ENCODE measurements at places on chromosomes 3 and 15. TPM values are rescaled to one million over a fixed set of nuclear protein-coding genes. Genes with fewer than 3 reads are reported as not detected.
A peak's percentile ranks its signal among the peaks of the same experiment; 100 is the strongest.

DNA sequence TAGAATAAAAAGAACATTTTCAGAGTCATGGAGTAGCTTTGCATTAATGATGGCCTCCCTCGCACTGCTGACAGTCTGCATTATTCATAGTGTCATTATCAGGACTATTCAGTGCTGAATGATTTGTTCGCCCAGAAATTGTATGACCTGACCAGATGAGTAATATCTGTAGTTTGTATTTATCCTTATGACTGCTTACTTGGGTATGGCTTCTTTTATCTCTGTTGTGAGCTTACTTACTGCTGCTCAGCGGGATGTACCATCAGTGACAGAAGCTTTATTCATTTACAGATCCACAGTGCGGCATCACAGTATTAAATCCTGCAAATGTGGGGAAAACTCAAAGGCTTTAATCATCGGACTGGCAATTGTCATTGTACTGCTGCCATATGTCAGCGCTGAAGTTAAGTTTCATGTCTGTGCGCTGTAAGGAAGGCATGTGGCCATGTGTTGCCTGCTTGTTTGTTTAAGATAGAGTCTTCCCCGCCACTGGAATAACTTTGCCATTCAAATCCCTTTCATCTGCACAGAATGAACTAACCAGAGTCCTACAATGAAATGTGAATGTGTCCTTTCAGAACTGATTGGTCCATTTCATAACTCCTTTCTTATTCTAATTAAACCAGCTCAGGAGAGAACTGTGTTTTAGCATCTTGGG, 262.2 kb downstream of the CHL1 start:
- H3K4me3 ChIP-seq, result no peak overlapping the region
- no peaks in the 10 kb centered on the region for H3K4me1 ChIP-seq
- no peaks in the 10 kb centered on the region for H3K27me3 ChIP-seq
- H3K27ac ChIP-seq, result no peak overlapping the region
- DNase-seq, result no peak

DNA sequence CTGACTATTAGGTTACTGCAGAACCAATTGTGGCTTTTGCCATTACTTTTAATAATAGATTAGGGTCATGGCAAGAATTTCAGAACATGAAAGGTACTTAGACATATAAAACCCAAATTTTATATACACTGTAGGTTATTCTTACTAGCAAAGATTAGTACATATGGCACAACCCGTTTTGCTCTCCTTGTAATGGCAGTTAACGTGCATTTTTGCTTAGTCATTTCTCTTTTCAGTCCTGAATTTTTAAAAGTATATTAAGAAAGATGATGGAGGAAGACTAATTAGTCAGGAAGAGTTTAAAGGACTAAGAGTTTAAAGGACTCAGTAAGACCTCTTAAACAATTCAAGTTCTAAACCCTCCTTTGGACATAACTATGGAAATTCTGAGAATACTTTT, 114.0 kb downstream of the PEAK1 start:
- H3K27me3 ChIP-seq, result no peaks in the 10 kb centered on the region
- H3K4me3 ChIP-seq, result no peak overlapping the region
- no peak for DNase-seq
- no peak overlapping the region for H3K27ac ChIP-seq
- H3K36me3 ChIP-seq, result no peaks in the 10 kb centered on the region

DNA sequence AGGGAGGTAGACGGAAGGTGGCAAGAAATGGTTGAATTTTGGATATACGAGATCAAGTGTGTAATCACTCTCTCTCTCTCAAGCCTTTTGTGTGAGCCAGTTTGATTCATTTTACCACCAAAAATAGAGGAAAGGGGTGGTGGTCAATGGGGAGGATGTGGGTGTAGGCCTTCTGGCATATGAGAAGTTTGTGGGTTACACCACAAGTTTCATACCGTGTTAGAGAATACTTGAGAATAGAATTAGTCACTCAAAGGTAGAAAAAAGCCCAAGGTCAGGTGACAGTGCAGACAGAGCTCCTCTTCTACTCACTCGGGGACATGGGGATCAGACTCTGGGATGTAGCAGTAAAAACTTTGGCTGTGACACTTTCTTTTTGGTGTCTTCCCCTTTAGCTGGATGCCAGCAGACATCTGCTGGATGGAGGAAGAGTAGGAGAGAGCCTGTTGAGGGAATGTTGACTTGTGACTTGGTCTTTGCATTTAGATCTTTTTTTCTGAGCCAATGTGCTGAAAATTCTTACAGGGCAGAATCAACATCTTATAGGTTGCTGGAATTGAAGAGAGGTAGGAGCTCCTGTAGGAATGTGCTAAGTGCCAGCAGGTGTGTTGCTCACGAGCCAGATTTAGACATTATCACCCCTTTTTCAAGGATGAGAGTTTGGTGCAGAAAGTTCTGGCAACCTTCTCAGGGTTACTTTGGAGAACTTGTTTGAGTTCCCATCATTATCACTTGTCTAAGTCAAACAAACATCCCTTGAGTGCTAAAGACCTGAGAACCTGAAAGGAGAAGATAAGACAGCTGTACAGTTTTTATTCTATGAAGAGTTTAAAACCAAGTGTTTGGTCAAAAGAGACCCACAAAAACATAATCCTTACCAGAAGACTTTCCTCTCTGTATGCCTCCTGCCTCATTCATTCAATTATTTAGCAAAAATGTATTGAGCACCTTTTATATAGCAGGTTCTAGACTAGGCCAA, 43.9 kb upstream of the RYK start:
- no peaks in the 10 kb centered on the region for H3K36me3 ChIP-seq
- no peak overlapping the region for H3K27ac ChIP-seq
- peaks cover 17% of the 10 kb centered on the region for H3K4me1 ChIP-seq
- H3K4me3 ChIP-seq, result peak overlapping the region; percentile 18
- peak; percentile 24 for DNase-seq

DNA sequence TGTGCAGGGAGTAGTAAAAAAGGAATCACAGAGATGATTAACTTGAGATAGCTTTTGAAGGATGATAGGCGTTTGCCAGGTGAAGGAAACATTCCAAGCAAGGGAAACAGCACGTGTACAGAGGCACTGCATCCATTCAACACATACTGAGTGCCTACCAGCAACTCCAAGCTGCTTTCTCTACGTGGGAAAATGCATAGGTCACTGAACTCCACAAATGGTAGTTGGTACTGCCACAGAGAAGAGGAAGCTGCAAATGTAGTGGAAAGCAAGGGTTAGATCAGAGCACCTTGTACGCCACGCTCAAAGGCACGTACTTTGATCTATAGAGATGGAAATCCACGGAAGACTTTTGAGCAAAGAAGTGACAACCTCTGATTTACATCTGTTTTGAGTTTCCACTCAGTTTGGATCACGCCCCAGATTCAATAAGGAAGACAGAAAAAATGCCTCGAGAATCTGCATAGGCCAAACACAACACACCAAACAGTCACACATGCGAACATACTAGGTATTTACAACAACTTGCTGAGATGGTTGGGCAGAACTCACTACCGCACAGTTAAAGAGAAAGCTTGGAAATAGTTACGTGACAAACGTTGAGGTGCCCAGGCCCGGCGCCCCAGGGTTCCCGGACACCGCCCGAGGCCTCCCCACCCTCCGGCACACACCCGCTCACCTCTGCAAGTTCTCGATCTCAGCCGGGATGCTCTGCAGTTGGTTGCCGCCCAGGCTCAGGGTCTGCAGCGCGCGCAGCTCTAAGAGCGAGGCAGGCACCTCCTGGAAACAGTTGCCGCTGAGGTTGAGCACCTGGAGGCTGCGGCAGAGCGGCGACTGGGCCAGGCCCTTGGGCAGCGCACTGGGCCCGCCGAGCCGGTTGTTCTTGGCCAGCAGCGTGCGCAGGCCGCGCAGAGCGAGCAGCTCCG, 826 bp downstream of the LRRC58 start:
- peaks cover 45% of the 10 kb centered on the region for H3K4me1 ChIP-seq
- peak overlapping the region; percentile 86 for H3K4me3 ChIP-seq

GRCh38 chr3:138497851-138498250, 63.4 kb downstream of the ESYT3 start:
- H3K4me1 ChIP-seq, result no peaks in the 10 kb centered on the region
- no peaks in the 10 kb centered on the region for H3K36me3 ChIP-seq
- no peaks in the 10 kb centered on the region for H3K27me3 ChIP-seq
- H3K27ac ChIP-seq, result no peak overlapping the region
- no peak for DNase-seq

GRCh38 chr3:177158461-177158860, 38.8 kb downstream of the TBL1XR1 start:
- no peaks in the 10 kb centered on the region for H3K27me3 ChIP-seq
- DNase-seq, result no peak
- no peaks in the 10 kb centered on the region for H3K36me3 ChIP-seq
- H3K27ac ChIP-seq, result no peak overlapping the region
- H3K4me1 ChIP-seq, result peaks cover 12% of the 10 kb centered on the region
- H3K4me3 ChIP-seq, result no peak overlapping the region

- DNase-seq, result no peak
- H3K36me3 ChIP-seq, result no peaks in the 10 kb centered on the region
- no peak overlapping the region for H3K4me3 ChIP-seq
- no peak overlapping the region for H3K27ac ChIP-seq
- no peaks in the 10 kb centered on the region for H3K4me1 ChIP-seq
Measured at GRCh38 chr3:46141813-46142212, 66.3 kb downstream of the CCR1 start.

- no peak overlapping the region for H3K27ac ChIP-seq
- DNase-seq, result no peak
- no peaks in the 10 kb centered on the region for H3K36me3 ChIP-seq
- no peak overlapping the region for H3K4me3 ChIP-seq
- no peaks in the 10 kb centered on the region for H3K27me3 ChIP-seq
- no peaks in the 10 kb centered on the region for H3K4me1 ChIP-seq
Measured at GRCh38 chr15:38930851-38931572, 366.4 kb upstream of the RASGRP1 start.

DNA sequence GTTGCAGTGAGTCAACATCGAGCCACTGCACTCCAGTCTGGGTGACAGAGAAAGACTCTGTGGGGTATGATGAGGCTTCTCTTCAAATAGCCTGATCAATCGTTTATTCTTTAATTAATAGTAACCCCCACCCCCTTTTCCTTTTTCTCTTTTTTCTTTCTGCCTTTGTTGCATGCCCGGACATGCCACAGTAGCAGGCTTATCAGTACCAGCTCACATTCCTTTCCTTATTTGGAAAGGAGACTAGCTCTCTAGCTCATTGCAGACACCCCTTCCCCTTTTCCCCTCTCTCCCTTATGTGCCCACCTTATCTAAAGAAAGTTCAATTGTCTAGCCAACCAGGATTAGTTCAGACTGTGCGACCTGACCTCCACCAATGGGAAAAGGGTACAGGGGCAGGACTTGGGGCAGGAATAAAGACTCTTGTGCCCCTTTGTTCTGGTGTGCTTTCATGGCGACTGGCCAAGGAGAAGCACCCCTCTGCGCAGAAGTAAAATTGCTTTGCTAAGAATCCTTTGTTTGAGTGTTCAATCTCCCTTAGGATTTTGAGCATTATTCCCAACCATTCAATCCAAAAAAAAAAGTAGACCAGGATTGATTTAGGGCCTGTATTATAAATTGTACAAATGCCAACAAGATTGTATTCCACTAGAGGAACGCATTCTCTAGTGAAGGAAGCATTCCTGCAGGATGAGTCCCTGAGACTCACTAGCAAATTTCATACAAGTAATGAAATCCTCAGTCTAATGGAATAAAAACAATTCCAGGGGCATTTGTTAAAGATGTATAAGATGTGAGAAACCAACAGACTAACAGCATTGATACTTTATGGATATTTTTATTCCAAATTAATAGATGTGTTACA, 95.8 kb upstream of the SNRPN start:
- H3K36me3 ChIP-seq, result no peaks in the 10 kb centered on the region
- no peak overlapping the region for H3K4me3 ChIP-seq
- no peaks in the 10 kb centered on the region for H3K4me1 ChIP-seq
- H3K27me3 ChIP-seq, result no peaks in the 10 kb centered on the region

DNA sequence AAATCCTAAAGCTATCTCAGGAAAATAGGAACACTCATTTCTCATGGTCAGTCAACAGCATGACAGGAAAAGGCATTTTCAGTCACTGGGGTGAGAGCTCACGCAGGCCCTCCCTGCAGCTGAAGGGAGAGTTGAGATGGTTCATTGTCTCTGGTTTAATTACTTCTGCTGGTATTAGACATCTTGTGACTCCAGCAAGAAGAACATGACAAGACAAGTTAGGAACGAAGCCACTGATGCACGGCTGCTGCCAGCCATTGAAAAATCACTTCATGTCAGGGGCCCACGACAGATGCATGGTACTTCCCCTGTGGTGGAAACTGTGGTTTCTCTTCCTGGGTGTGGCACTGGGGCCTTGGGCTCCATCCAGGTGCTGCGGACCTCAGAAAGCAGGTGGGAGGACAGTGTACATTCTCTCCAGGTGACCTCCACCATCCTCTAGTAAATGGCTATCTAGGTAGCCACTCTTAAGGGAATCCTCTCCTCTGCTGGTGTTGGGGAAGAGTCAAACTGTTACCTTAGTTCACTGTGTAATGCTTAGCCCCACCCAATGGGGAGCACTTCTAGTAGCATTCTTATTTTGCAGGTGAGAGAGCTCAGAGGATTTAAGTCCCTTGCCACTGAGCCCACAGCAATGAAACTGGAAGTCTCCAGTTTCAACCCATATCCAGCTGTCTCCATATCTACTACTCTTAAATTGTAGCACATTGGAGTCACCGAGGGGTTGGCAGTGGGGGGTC, 274.2 kb downstream of the LRTM1 start:
- no peak for DNase-seq
- no peak overlapping the region for H3K27ac ChIP-seq
- no peak overlapping the region for H3K4me3 ChIP-seq
- H3K36me3 ChIP-seq, result no peaks in the 10 kb centered on the region
- no peaks in the 10 kb centered on the region for H3K4me1 ChIP-seq

DNA sequence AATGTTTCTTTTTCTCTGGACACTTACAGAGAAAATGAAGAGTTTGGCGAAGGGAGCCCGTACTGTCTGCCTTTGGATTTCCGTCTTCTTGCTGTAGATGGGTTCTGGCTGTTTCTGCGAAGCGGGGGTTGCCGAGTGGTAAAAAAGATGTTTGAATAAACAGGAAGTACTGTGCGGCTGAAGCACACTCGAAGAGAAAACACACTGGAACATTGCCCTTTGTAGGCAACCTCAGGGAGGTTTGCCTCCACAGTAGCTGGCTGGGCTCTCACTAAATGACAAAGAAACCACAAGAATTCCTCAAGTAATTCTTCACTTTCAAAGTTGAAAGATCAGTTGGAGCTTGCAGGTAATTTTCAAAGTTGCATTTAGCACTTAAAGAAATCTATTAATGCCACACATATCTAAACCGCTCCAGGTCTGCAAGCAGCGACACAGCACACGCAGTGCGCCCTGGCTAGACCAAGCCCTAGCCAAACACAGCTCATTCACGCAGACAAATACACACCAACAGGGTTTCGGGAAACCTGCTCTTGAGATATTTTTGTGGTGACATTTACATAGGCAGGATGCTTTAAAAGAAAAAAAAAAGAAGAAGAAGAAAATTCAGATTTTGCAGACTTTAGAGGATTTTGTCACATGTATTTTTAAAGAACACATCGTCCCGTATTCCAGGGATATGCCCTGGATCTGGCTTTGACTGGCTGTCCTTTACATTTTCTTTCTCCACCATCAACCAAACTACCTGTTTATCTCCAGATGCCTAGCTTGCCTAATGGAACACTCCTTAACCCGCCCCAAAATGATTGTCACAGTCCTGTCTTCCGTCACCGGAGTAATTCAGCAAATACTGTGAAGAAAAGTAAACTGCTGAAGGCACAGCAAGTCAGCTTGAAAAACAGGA, 452.8 kb downstream of the FOXP1 start:
- H3K27ac ChIP-seq, result peak overlapping the region; percentile 79
- H3K4me1 ChIP-seq, result peaks cover 65% of the 10 kb centered on the region
- H3K27me3 ChIP-seq, result no peaks in the 10 kb centered on the region
- H3K4me3 ChIP-seq, result peak overlapping the region; percentile 61
- no peaks in the 10 kb centered on the region for H3K36me3 ChIP-seq
- peak; percentile 80 for DNase-seq

GRCh38 chr3:42398080-42398479, 12.3 kb downstream of the LYZL4 start:
- H3K27ac ChIP-seq, result no peak overlapping the region
- no peak overlapping the region for H3K4me3 ChIP-seq
- no peaks in the 10 kb centered on the region for H3K36me3 ChIP-seq

Gene LDHAL6B
- not detected for total RNA-seq

Gene DUOX1
- 0.11 TPM for total RNA-seq

Gene IL5RA
- 0.70 TPM for total RNA-seq
